Parietal lobe (tissue), 2 donors: ENCODE measurements at places on chromosomes 5 and 9. TPM values are rescaled to one million over a fixed set of nuclear protein-coding genes. Genes with fewer than 3 reads are reported as not detected.

TMEM252 gene
- not detected for total RNA-seq

COX7C gene
- 197 TPM for total RNA-seq

PCDHB4 gene
- total RNA-seq, result 11.0 TPM

ASS1 gene
- total RNA-seq, result 6.9 TPM

OR1J2 gene
- total RNA-seq, result not detected

ACOT12 gene
- total RNA-seq, result 5.0 TPM

PLPP7 gene
- 7.2 TPM for total RNA-seq

TEX48 gene
- not detected for total RNA-seq

CTXN3 gene
- 0.63 TPM for total RNA-seq

MYMK gene
- total RNA-seq, result not detected

MYOZ3 gene
- 2.2 TPM for total RNA-seq

TTLL11 gene
- 30.0 TPM for total RNA-seq

CYLC2 gene
- total RNA-seq, result not detected

AK8 gene
- total RNA-seq, result 1.6 TPM

CFAP77 gene
- not detected for total RNA-seq

FOXD4L3 gene
- total RNA-seq, result not detected

MRPL50 gene
- total RNA-seq, result 36.3 TPM

SHOC1 gene
- total RNA-seq, result not detected

PCDHA7 gene
- total RNA-seq, result 47.0 TPM

ANKRD20A1 gene
- 5.9 TPM for total RNA-seq

SPATA31A3 gene
- total RNA-seq, result not detected
